Nucleus accumbens (tissue), 56 donors: ENCODE measurements at places on chromosomes 7 and 10.

DNA sequence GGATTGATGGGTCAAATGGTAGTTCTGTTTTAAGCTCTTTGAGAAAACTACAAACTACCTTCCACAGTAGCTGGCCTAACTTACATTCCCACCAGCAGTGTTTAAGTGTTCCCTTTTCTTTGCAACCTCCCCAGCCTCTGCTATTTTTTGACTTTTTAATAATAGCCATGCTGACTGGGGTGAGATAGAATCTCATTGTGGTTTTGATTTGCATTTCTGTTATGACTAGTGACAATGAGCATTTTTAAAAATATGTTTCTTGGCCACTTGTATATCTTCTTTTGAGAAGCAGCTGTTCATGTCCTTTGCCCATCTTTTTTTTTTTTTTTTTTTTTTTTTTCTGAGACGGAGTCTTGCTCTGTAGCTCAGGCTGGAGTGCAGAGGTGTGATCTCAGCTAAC lies 155.2 kb upstream of the BMPER start:
- no peak for DNase-seq

GRCh38 chr10:126908729-126909128 lies 3.5 kb downstream of the DOCK1 start:
- no peak for DNase-seq

DNA sequence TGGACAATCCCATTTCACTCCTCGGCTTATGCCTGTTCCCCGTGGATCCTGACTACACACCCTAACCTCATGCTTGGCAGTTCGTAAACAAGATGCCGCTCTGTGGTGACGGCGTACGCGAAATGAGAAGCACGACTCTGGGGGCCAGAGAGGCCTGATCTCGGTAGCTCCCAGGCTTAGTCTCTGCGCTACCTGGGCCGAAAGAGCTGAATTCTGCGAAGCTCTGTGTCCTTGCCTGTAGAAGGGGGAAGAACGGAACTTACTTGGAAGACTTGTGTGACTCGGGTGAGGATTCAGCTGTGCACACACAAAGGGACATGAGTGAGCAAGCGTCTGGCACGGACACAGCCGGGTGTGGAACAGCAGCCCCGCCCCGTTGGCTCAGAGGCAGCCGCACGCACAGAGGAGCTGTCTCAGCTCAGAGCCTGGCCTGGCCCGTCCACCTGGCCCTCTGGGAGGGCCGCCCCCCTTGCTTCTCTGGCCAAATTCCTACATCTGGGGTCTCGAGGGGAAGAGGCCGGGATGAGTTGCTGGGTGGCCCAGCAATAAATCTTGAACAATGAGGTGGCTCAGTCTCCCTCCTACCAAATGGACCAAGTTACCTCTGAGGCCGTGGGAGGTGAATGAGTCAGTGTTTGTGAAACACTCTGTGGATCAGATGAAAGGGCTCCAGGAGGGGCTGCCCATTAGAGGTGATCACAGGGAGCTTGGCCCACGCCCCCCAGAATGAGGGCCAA lies 83.8 kb downstream of the PDGFA start:
- DNase-seq, result no peak

- DNase-seq, result no peak
Observed at GRCh38 chr7:151204383-151205032, 5.8 kb downstream of the H2BK1 start.

GRCh38 chr7:41629711-41630111 lies 73.2 kb downstream of the INHBA start:
- no peak for DNase-seq

DNA sequence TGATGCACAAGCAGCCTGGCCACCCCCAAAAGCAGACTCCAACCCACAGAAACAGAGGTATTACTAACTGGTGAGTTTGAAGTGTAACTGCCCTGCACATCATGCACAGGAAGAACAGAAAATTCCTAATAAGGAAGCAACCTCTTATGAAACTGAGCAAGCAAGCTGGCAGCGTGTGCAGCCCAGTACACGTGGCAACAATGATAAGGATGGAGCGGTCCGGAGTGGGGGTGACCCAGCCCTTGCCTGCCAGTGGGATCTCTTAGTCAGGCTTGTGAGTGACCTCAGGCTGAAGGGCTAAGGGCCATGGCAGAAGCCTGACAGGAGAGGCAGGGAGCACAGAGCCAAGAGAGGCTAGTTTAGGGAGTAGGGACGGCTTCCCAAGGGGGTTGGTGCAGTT lies 22.1 kb upstream of the AOAH start:
- DNase-seq, result no peak

GRCh38 chr7:141362580-141363435 lies 188.4 kb upstream of the AGK start:
- DNase-seq, result no peak

GRCh38 chr10:24136070-24136469 lies 72.9 kb upstream of the KIAA1217 start:
- DNase-seq, result no peak

DNA sequence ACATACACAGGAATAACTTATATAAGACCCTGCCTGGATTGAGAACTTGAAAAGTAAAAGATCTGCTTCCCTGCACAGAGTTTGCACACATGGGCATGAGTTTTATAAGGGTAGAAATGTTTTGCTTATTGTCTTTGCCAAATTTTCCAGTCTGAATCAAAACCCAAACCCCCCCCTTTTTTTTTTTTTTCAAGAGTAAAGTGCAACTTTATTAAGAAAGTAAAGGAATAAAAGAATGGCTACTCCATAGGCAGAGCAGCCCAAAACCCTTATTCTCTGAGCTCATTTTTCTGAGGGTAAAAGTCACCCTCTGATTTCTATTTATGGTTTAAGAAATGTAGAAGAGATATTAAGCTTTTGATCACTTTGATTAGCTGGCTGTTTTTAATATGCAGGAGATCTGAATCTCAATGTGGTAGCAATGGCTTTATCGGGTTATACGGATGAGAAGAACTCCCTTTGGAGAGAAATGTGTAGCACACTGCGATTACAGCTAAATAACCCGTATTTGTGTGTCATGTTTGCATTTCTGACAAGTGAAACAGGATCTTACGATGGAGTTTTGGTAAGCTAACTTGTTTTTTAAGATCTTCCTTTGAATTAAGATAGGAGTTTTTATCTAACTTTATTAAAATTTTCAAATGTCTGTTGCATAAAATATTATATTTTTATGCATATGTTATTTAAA lies 18.7 kb downstream of the MIOS start:
- no peak for DNase-seq

GRCh38 chr10:117570880-117571279 lies 28.3 kb downstream of the EMX2 start:
- DNase-seq, result no peak

DNA sequence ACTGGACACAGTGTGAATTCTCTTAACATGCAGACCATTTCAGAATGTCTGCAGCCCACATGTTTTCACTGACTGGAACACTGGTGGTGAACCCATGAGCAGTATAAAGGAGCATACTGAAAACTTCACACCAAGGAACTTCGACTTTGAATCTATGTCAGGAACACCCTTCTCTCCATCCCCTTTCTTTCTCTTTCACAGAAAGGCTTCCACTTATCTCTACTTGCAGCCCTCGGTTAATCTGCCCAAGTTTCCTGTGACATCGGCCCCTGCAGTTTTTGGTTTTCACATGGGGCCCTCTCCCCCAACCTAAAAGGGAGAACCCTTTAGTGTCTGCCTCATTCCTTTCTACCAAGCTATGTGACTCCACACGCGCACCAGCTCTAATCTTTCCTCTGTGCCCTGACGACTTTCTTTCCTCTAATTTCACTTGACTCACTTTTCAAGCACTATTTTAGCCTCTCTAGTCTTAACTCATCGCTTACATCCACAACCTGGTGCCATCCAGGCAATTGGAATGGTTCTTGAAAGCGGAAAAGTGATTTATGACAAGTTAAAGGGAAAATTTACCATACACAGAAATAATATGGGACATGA lies 70.1 kb downstream of the RELN start:
- no peak for DNase-seq

- DNase-seq, result no peak
Observed at GRCh38 chr10:94608559-94608958, 63.0 kb downstream of the HELLS start.

DNA sequence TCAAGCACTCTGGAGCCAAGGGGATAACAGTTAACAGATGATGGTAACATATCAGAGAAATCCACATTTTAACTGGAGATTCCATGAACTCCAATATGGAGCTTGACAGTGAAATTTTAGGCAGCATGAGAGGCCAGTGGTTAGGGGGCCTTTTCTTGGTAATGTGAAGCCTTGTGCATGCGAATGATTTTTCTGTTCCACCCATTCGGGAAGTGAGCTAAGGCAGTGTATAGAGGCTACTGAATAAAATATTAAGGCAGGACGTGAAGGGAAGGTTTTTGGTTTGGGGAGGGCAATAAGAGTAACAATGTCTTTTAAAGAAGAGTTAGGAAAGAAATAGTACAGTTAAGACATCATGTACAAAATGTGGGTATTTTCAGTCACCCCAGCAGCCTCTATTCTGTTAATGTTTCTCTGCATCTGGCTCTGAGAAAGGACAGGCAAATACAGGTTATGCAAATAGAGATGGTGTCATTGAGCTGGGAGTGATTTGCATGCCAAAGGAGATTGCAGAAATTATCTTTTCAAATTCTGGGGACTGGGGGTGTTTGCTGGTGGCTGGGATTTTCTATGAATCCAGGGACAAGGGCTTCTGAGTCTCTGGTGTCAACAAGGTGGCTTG lies 6.8 kb upstream of the TAS2R60 start:
- no peak for DNase-seq

DNA sequence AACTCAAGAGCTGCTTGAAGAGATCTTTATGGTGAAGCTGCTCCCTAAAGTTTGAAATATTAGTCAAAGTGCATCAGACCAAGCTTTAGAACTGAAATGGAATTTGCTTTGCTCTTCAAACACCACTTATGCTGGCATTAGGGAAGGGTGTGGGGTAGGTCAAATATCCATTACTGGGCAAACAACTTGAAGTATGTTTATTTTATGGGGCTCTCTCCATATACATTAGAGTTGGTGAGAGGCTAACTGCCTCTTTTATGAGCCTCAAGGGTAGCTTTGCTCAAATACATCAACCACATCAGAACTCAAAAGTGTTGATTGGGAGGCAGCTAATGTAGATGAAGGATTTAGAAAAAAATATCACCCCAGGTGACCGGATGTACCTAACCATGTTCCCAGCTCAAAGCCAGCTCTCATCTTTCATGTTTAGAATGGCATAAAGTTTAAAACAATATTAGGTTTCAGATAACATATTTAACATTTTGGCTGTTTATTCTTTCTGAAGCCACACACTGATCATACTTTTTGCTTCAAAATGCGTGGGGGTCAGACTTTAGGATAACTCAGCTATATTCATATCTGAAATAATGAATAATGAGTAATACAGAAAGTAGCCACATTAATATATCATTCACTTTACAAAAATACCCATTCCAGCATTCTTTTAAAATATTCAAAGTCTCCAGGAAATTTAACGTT lies 318.6 kb downstream of the PTEN start:
- DNase-seq, result no peak

- DNase-seq, result no peak
Observed at GRCh38 chr7:104985259-104985617, 28.8 kb upstream of the KMT2E start.

DNA sequence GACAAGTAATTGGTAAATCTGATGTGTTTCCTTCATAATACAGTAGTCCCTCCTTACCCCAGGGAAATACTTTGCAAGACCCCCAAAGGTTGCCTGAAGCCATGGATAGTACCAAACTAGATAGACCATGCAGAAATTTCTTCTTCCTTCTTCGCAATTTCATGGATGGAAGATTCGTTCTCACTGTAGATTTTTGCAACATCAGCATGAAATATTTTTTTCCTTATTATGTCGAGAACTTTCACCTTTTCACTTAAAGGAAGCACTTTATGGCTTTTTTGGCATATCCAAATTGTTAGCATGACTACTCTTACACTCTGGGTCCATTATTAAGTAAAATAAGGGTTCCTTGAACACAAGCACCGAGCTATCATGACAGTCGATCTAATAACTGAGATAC lies 333.2 kb downstream of the LHFPL3 start:
- DNase-seq, result no peak

- DNase-seq, result no peak
Observed at GRCh38 chr10:122286867-122287266, 15.8 kb downstream of the BTBD16 start.

GRCh38 chr10:120540486-120540885 lies 83.5 kb downstream of the PLPP4 start:
- DNase-seq, result no peak

- DNase-seq, result no peak
Observed at GRCh38 chr10:43802988-43803696, 154.5 kb upstream of the ZNF32 start.

GRCh38 chr7:31106303-31107105 lies 54.4 kb downstream of the ADCYAP1R1 start:
- DNase-seq, result no peak

GRCh38 chr10:86545101-86545500 lies 23.5 kb upstream of the WAPL start:
- DNase-seq, result no peak

GRCh38 chr7:94923412-94923811 lies 16.0 kb downstream of the PPP1R9A start:
- DNase-seq, result no peak

GRCh38 chr7:105306298-105306748 lies 82.4 kb downstream of the SRPK2 start:
- DNase-seq, result no peak

DNA sequence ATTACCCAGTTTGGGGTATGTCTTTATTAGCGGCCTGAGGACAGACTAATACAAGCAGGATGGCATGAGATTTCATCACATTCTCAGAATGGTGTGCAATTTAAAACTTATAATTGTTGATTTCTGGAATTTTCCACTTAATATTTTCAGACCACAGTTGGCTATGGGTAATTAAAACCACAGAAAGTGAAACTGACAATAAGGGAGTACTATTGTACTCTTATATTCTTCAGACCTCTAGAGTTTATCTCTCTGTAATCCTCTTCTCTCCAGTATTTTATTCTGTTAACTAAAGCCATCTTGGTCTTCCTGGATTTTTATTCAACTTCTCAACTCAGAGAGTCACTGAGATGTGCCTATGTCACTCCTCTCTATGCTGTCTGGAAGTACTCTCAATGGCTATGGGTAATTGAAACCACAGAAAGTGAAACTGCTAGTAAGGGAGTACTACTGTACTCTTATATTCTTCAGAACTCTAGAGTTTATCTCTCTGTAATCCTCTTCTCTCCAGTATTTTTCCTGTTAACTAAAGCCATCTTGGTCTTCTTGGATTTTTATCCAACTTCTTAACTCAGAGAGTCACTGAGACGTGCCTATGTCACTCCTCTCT lies 118.3 kb downstream of the PPP1R17 start:
- DNase-seq, result no peak

- no peak for DNase-seq
Observed at GRCh38 chr10:28054228-28054860, 55.5 kb upstream of the ODAD2 start.
